Dermis lymphatic vessel endothelial cell (primary cell): ENCODE measurements at places on chromosomes 13 and 19. TPM values are rescaled to one million over a fixed set of nuclear protein-coding genes. Genes with fewer than 3 reads are reported as not detected.

ATP8B3 gene
- 0.43 and 0.52 TPM in 2 replicates for total RNA-seq

CD33 gene
- not detected in 2 replicates for total RNA-seq

ERICH4 gene
- not detected in 2 replicates for total RNA-seq

PTGIR gene
- total RNA-seq = 0.11 TPM in 1 of 2 replicates, not detected in the other
